ENCODE measurements at places on chromosomes 12 and 14. TPM values are rescaled to one million over a fixed set of nuclear protein-coding genes. Genes with fewer than 3 reads are reported as not detected.

Gene LIN7A
- total RNA-seq, result 10.0 TPM

Gene AKAP3
- 1.7 TPM for total RNA-seq

Gene GPR135
- 3.4 TPM for total RNA-seq

Gene PSMC6
- total RNA-seq, result 177 TPM

Gene TAS2R7
- total RNA-seq, result not detected

Gene RNASE2
- not detected for total RNA-seq

Gene PPP4R4
- 1.2 TPM for total RNA-seq

Gene KCNMB4
- total RNA-seq, result 1.9 TPM

Gene MYH6
- not detected for total RNA-seq

Gene PRB2
- not detected for total RNA-seq

Gene P2RX2
- total RNA-seq, result not detected

Gene NAV3
- 8.9 TPM for total RNA-seq

Gene GPD1
- total RNA-seq, result 0.58 TPM

Gene DLGAP5
- 144 TPM for total RNA-seq

Gene PAH
- not detected for total RNA-seq

Gene DIO3
- total RNA-seq, result not detected

Gene KLRB1
- not detected for total RNA-seq

Gene SPATA7
- total RNA-seq, result 6.2 TPM
